Stimulated activated CD8-positive, alpha-beta memory T cell treated with anti-CD3 and anti-CD28 coated beads, Interleukin-15, amount 100 ng/mL, for 4 hours (primary cell): ENCODE measurements at places on chromosomes 2 and 18.

DNA sequence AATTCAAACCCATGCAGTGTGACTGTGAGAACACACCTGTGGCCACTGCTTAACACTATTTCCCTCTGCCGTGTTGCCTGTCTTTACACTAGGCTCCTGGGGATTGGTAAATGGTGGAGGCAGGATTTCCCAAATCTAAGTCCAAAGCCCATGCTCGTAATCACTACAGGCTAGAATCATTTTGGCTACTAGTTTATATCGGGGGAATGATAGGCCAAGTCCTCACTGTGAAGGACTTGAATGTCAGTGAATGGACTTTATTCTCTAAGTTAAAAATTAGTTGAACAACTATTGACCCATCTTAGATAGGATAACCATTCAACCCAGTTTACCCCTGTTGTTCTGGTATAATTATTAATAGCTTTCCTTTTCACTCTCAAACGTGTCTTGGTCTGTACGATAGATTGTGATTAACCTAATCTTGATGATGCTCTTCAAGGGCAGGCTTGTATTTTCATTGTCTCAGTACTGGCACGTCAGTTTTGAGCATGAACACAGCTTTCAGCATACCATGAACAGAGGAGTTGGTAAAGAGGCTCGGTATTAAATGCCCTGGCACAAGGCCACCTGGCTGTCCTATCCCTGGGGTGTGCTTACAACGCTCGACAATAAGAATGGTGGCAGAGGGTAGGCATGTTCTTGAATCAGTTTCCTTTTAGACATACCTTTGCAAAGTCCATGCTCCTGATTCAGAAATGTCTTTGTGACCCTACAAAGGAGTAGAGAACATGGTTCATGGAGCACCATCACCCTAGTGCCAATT lies 148.8 kb downstream of the RTN4 start:
- DNase-seq: no peak

- no peak for DNase-seq
Observed at GRCh38 chr2:227597036-227597435, 1.7 kb upstream of the SCYGR2 start.

DNA sequence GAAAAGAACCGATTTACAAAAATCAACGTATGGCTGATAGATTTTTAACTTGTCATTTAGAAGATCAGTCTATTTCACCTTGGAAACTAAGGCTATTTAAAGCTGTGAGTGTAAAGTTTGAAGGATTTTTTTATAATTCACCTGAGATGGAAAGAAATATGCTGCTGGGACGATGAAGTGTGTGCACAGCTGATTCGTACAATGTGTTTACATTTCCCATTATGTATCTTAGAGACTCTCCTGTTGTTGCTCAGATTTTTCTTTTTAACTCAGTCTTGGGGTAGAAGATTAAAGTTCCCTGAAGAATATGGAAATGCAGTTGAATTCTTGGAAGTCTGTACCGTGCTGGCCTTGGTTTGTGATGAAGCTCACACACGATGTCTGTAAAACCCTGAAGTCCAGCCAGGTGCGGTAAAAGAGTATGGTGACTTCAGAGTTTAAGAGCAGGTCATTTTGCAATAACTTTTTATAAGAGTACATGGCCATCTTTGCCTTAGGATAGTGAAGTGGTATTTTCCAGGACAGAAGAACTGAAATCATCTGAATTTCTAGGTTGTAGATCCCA lies 250.1 kb downstream of the PRKCE start:
- DNase-seq: no peak

DNA sequence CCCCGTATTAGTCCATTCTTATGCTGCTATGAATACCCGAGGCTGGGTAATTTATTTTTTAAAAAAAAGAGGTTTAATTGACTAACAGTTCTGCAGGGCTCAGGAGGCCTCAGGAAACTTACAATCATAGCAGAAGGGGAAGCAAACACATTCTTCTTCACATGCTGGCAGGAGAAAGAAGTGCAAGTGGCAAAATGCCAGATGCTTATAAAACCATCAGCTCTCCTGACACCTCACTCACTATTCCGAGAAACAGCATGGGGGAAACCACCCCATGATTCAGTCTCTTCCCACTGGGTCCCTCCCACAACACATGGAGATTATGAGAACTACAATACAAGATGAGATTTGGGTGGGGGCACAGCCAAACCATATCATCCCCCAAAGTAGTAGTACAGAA lies 2148.5 kb upstream of the PIK3C3 start:
- DNase-seq: no peak

DNA sequence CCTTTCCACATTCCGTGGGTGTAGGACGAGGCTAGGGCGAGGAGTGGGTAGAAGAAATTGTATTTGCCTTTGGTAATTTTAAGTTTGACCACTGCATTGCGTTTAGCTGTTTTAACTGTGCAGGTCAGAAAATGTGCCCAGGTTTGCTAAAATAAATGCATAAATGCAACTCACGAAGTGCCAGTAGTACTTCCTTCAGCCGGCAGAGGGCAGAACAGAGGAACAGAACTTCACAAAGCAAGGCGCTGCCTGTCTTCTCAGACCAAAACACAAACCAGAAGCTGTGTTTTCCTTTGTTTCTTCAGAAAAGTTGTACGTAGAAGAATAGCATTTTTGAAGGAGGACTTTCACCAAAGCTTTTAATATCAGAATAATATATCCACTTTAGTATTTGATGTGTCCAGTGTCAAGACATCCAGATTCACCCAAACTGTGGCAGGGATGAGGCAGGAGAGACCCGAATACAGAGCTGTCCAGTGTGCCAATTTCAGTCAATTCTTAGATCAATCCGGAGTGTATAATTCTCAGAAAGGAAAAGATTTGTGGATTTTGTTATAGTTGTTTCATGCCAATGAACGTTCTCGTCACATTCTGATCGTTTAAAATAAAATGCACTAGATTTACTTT lies 348.6 kb downstream of the DLGAP1 start:
- DNase-seq: peak; percentile 6

GRCh38 chr18:21851327-21851961 lies 110.9 kb downstream of the MIB1 start:
- no peak for DNase-seq

DNA sequence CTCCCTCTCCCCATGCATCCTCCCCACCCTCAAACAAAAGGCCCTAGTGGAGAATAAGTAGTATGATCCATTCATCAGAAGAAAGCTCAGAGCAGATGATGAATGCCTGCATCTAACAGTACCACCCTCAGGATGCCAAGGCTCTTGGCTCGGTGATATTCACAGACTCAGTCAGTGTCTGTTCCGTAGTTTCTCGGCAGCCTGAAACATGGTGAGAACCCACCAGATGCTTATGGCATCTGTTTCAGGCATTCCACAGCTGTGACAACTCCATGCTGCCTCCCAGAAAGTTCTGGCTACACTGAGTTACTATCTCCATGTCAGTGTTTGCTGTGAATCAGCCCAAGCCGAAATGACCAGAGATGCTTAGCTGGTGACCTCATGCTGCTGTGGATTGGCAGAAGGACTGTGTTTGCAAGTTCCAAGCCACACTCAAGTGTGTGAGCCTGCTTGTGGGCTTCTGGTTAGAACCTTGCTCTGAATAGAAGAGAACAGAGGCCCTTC lies 83.9 kb downstream of the WDSUB1 start:
- no peak for DNase-seq

GRCh38 chr18:10153924-10154752 lies 240.3 kb downstream of the VAPA start:
- DNase-seq: no peak

DNA sequence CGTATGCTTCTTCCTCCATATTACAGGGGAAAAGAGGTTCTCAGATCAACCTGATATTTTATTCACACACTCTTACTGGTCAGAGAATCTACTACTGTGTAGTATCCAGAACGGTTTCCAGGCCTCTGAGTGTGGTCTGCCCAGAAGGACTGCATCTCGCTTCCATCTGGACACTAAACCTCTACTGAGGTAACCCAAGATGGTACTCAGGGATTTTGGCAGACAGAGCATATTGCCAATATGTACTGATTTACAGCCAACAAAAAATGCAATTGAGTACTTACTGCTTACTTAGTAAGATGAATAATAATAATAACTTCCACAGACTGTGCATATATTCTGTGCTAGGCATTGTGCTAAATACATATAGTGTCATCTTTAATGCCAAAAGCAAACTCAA lies 55.8 kb downstream of the CYRIA start:
- DNase-seq: no peak

GRCh38 chr2:110124939-110125691 lies 9.5 kb upstream of the MALL start:
- no peak for DNase-seq

GRCh38 chr2:13128139-13128538 lies 411.4 kb downstream of the TRIB2 start:
- no peak for DNase-seq

DNA sequence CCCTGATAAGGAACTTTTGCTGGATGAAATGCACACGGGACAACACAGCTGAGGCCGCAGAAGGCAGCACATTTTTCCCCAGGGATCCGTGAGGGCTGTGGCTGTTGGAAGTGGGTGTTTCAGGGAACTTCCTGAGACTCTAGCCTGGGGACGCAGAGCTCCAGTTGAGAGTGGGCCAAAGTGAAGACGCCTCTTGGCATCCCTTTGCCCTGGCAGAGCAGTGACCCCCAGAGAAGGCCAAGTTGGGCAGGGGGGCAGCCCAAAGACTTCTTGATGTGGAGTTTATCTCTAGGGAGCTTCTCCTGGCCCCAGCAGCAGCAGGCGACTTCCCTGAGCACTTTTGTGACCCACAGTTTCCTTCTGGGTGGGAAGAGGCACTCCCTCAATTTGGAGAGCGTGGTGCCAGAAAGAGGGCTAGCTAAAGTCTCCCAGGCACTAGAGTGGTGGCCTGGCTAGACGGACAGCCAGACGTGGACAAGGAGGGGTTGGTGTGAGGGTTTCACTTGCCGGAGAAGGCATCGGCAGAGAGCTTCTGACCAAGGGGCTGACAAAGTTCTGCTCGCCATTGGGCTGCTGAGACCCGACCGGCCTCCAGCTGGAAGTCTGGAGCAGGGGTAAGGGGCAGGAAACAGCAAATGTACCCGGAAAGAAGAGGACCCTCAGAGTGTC lies 108.8 kb downstream of the ACKR3 start:
- no peak for DNase-seq

DNA sequence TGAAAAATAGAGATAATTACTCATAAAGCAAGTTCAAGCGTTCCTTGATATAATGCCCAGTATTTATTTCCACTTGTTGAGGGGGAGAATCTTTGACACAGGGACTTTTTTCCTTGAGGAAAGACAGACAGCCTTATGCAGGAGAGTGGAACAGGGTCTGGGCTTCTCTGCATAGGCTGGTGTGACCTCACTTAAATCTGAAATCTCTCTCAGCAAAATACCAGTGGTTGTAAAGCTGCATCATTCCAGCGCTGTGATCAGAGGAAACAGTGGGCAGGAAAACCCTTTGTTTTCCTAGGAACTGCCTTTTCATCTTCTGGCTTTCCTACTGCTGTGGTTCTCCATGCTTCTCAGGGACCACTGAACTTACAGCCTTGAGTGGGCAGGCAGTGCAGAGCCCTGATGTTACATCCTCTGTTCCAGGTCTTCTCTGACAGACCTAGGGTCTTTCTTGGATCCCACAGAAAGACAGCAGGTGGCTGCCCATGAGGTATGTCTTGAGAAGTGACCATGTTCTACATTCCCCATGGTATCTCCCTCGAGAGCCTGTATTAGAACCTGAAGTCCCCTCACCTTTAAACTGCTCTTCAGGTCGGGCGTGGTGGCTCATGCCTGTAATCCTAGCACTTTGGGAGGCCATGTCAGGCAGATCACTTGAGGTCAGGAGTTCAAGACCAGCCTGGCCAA lies 17.6 kb upstream of the MAP4K4 start:
- no peak for DNase-seq

DNA sequence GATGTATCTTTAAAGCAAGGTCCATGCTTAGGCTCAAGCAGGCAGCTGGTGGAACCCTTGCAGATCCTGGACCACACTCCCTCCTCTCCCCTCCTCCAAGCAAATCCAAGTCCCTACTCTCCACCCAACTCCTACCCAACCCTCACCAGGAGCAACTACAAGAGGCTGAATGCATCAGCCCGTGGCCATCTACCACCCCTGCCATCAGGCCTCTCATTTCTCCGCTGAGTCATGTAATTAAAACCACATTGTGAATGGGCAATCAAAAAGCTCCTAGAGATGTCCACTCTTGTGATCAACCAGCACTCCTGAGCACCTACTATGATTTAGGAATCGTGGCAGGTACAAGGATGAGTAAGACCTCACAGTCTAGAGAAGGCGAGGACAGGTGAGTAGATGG lies 142.2 kb upstream of the CAPN13 start:
- no peak for DNase-seq

- DNase-seq: no peak
Observed at GRCh38 chr2:212384027-212384426, 154.6 kb downstream of the ERBB4 start.

GRCh38 chr2:13006426-13006825 lies 289.7 kb downstream of the TRIB2 start:
- DNase-seq: no peak

- no peak for DNase-seq
Observed at GRCh38 chr18:55875371-55875901, 287.4 kb upstream of the TCF4 start.

- DNase-seq: no peak
Observed at GRCh38 chr2:122072666-122073065, 317.2 kb downstream of the TSN start.

- DNase-seq: no peak
Observed at GRCh38 chr2:151823651-151824050, 4.6 kb downstream of the ARL5A start.

- DNase-seq: no peak
Observed at GRCh38 chr2:883803-884748, 66.6 kb upstream of the SNTG2 start.

DNA sequence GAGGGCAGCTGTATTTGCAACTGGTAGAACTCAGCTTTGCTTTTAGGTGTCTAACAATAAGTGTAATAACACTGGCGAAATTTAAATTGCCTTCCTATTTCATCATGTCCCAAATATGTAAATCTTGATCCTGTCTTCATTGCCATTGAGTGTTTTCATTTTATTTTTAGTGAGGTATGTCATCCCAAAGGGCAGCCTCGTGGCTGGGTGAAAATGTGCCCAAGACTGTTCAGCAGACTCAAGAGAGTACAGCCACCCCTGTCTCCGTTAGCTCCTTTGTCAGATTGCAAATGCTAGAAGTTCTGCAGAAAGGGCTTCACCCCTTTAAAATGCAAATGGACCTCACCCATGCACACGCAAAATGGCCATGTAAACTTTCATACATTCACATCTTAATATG lies 278.8 kb downstream of the RND3 start:
- DNase-seq: no peak

- no peak for DNase-seq
Observed at GRCh38 chr2:1972422-1972821, 228.1 kb upstream of the PXDN start.

- no peak for DNase-seq
Observed at GRCh38 chr2:40394597-40394996, 57.3 kb downstream of the SLC8A1 start.

GRCh38 chr18:49976001-49976400 lies 162.7 kb upstream of the ACAA2 start:
- no peak for DNase-seq

DNA sequence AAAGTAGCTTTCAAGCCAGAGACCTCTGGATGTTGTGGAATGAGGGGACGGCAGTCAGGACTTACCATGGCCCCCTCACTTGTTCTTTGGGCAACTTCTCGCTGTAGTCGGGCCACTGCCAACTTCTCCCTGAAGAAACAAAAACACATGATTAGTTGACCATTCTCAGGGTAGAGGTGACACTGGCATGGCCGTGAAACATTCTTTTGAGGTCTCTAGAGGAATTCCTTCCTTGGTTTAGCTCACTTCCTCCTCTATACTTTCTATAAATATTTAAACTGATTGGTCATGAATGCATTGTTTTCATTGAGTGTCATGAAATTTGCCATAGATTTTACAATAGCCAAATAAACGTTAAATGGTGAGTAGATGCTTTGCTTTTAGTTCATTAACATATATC lies 354.6 kb downstream of the NCKAP5 start:
- DNase-seq: no peak

GRCh38 chr18:37394610-37394965 lies 171.0 kb downstream of the CELF4 start:
- no peak for DNase-seq
